ENCODE measurements at places on chromosomes 12 and 14.

- DNase-seq, result no peak
Observed at GRCh38 chr12:116011217-116011616, 266.3 kb downstream of the MED13L start.

GRCh38 chr14:76784266-76784874 lies 23.1 kb downstream of the VASH1 start:
- no peak for DNase-seq

GRCh38 chr14:56065621-56066290 lies 52.5 kb upstream of the PELI2 start:
- no peak for DNase-seq

GRCh38 chr12:100356644-100357223 lies at the start of gene SLC17A8:
Gene SLC17A8 (plus strand): TSS chr12:100357074. CDS start chr12:100357392, 318 bp downstream.
- no peak for DNase-seq

- no peak for DNase-seq
Observed at GRCh38 chr14:89540009-89540829, 123.2 kb upstream of the FOXN3 start.

- DNase-seq, result no peak
Observed at GRCh38 chr12:66960704-66961690, 282.1 kb upstream of the GRIP1 start.

DNA sequence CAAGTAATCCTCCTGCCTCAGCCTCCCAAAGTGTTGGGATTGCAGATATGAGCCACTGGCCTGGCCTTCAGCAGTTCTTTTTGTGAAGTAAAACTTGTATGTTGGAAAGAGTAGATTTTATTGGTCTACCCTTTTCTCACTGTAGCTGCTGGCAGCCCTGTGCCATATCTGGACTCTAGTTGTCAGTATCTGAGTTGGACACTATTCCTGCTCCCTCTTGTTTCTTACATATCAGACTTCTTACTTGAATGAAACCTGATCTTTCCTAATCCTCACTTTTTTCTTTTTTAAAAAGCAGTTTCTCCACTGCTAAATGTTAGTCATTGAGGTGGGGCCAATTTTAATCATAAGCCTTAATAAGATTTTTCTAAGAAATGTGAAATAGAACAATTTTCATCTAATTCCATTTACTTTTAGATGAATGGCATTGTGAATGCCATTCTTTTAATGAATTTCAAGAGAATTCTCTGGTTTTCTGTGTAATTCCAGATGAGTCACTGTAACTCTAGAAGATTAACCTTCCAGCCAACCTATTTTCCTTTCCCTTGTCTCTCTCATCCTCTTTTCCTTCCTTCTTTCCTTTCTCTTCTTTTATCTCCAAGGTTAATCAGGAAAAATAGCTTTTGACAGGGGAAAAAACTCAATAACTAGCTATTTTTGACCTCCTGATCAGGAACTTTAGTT lies 88.7 kb downstream of the APAF1 start:
- DNase-seq, result no peak

- DNase-seq, result no peak
Observed at GRCh38 chr12:480831-481816, 21.4 kb downstream of the B4GALNT3 start.

- DNase-seq, result no peak
Observed at GRCh38 chr12:113604666-113605065, 133.0 kb upstream of the LHX5 start.

DNA sequence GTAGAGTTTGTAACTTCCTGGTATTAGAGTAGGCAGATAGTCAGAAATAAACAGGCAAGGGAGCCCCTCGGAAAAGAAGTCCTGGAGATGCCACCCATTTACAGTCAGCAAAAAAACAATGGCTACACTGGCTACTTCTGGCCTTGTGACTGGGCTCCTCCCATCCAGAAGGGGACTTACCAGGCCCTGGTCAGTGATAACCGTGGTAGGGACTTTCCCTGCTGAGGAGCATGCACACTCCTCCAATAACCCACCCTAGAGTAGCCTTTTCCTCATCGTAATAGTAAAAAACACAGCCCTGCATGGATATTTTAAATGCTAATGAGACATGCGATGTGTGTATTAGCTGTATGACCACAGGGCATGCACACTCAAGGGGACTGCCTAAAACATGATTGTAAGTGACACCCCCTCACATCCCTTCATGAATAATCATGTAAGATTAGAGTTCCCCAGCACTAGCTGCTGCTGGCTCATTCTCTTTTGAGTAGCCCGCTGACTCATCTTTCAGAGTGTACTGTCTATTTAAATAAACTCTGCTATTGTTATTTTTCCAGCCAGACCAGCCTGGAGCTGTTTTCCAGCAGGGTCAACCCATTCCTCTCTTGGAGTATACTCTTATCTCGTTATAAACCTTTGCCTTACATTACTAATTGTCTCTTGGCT lies 413.8 kb upstream of the TMTC1 start:
- no peak for DNase-seq

DNA sequence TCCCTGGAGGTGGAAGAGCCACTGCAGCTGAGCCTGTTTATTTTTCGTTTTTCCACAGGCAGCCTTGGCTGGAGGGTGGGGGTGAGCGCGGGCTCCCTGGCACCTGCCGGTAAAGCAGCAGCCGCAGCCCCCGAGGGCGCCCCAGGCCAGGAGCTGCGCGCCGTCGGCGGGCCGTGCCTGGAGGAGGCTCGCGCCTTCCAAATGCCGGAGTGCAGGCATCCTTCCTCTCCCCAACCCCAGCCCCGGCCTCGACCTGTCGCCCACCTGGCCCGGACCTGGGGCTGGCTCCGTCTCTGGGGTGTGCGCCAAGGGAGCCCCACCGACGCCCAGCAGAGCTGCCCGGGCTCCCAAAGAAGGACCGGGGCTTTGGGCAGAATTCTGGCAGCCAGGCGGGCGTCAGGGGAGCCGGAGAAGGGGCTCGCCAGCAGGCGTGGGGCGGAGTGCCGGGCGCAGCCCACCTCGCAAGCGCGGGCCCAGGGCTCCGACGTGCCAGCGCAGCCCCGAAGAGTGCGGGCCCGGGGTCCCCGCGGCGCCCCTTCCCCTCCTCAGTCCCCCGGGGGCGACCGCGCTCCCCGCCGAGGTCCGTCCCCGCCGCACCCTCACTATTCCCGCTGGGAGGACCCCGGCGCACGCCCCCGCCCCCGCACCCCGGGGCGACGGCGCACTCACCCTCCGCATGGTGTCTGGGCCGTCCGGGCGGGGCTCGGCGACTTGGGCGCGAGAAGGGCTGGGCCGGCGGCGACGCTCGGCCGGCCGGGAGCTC lies 130.3 kb downstream of the NDUFA12 start:
- DNase-seq, result peak; percentile 75

- no peak for DNase-seq
Observed at GRCh38 chr14:28382444-28383190, 384.0 kb upstream of the FOXG1 start.

DNA sequence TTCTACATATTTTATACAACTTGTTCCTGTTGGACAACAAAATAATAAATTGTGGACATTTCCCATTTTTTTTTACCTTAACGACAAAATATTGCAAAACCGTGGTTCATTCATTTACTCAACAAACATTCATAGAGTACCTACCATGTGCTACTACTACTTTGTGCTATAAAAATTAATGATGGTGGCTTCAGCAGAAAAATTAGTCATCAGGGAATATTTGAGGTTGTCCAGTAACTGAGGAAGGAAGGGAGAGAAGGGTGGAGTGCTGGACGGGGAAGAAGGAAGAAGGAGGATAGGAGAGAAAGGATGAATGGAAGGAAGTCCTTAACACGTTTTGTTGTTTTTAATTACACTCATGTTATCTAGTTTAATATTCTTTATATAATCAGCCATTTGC lies 53.7 kb downstream of the PPFIBP1 start:
- DNase-seq, result no peak

DNA sequence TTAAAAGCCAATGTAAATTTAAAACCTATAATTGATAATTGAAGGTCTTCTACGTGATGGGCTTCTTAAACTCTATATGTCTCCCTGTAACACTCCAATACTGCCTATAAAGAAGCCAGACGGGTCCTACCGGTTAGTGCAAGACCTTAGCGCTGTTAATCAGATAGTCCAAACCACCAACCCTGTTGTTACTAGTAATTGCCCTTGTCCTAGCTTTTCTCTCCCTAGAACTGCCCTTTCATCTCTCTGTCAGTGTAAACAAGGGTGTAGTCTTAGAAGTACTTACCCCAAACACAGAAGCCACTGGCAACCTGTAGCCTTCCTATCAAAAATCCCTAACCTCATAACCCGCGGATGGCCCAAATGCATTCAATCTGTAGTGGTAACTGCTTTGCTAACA lies 243.0 kb upstream of the DIO3 start:
- no peak for DNase-seq

- no peak for DNase-seq
Observed at GRCh38 chr14:97411938-97412612, 614.9 kb downstream of the VRK1 start.

- DNase-seq, result no peak
Observed at GRCh38 chr12:12221560-12221959, 45.3 kb downstream of the LRP6 start.

- DNase-seq, result no peak
Observed at GRCh38 chr14:65024957-65025356, 38.3 kb downstream of the FNTB start.

DNA sequence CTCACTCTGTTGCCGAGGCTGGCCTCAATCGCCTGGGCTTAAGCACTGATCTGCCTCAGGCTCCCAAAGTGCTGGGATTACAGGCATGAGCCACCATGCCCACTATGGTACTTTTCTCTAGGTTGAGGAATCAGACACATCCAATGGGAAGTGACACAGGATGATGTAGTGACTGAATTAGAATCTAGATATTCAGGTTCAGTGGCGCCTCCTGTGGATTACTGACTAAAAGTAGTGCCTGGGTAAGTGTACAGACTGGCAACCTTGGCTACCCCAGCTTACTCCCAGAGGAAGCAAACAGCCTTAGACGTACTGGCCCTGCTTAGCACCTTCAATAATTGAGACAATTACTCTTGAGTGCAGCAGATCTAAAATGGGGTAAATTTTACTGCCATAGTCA lies 22.8 kb downstream of the GALNT8 start:
- DNase-seq, result no peak

DNA sequence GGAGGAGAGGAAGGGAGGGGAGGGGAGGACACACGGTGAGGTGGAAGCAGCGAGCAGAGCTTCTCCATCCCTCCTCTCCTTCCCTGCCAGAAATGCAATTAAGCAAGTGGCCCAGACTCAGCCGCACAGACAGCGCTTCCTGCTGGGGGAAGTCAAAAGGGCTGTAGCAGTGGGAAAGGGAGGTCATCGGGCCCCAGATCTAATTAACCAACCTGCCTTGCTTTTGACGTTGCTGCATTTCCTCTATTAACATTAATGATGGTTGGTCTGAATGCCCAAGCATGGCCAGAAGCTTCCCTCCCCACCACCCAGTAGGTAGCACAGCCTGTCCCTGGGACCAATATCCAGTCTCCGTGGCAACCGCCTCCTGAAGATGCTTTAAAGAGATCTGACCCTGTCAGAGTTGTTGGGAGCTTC lies 4.6 kb upstream of the NGB start:
- DNase-seq, result no peak

- no peak for DNase-seq
Observed at GRCh38 chr12:80219345-80219744, 120.0 kb downstream of the OTOGL start.

DNA sequence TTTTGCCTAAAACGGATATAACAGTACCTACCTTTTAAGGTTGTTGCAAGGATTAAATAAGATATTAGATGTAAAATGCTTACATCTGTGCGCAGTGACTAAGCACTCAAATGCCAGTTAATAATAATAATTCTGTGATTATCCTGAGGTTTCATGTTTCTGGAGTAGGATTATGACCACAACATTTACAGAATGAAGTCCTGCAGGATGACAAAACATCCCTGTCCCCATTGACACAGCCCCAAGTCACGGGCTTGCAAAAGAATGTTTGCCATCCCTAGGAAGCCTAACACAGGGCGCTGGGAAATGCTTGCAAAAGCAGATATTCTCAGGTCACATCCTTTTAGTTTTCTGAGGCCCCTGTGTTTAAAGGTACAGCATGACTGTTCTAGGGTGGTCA lies 20.1 kb downstream of the SUSD6 start:
- no peak for DNase-seq

Data from GM19239 (cell line).